ENCODE measurements at places on chromosomes 12 and 14.

GRCh38 chr12:67413577-67413976, 144.4 kb downstream of the CAND1 start:
- H3K27ac ChIP-seq, result no peak overlapping the region
- no peaks in the 10 kb centered on the region for H3K36me3 ChIP-seq
- H3K27me3 ChIP-seq, result no peaks in the 10 kb centered on the region
- H3K4me1 ChIP-seq, result no peaks in the 10 kb centered on the region
- no peak for DNase-seq
- no peak overlapping the region for H3K4me3 ChIP-seq

DNA sequence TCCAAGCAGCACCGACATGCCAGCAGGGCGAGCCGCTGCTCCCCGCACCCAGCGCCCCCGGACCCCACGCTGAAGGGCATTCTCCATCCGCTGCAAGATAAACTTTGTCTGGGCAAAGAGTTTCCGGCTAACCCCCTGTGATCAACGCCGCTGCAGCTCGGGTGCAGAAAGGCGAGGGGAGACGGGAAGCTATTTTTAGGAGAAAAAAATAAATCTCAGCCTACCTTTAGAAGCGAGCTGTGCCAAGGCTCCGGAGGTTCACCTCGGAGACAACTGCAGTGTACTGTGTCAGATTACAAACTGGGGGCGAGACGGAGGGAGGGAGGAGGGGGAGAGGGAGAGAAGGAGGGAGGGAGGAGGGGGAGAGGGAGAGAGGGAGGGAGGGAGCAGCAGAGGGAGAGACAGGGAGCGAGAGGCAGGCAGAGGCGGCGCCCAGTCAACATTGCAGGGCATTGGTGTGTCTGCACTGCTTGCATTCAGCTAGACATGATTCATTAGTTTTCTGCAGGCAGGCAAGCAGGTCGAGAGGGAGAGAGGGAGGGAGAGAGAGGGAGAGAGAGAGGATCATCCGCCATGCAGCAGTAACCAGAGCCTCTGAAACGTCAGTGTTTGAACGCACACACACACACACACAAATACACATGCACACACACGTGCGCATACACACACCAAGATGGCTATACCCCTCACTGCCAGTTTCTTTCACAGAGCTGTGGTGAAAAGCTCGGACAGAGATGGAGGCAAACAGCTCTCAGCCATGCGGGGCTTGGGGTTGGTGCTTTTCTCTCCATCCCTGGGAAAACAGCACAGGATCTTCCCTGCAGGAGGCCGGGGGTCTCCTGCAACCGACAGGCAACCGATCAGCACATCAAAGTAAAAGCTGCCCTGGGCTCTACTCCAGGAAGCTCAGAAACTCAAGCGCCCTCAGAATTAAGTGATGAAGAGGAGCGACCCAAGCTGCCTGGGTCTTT, at the start of gene RIMBP2:
RIMBP2 (minus strand) TSS at position 302 of the 971 bp plus-strand sequence. CDS start 237,286 bp downstream, outside the sequence.
- no peak for DNase-seq
- H3K27me3 ChIP-seq, result peaks cover 58% of the 10 kb centered on the region
- H3K4me1 ChIP-seq, result no peaks in the 10 kb centered on the region
- H3K36me3 ChIP-seq, result no peaks in the 10 kb centered on the region
- no peak within 1 kb of the TSS for H3K27ac ChIP-seq

- no peaks in the 10 kb centered on the region for H3K36me3 ChIP-seq
- H3K27ac ChIP-seq, result no peak overlapping the region
- H3K4me1 ChIP-seq, result no peaks in the 10 kb centered on the region
- no peak for DNase-seq
- H3K27me3 ChIP-seq, result no peaks in the 10 kb centered on the region
These were observed 1003.8 kb downstream of the TMTC2 start for GRCh38 chr12:83690465-83690864.

- no peak overlapping the region for H3K27ac ChIP-seq
- H3K36me3 ChIP-seq, result peaks cover 4% of the 10 kb centered on the region
- no peak for DNase-seq
- no peaks in the 10 kb centered on the region for H3K27me3 ChIP-seq
These were observed 58.8 kb upstream of the AP4S1 start for GRCh38 chr14:30966415-30967363.

DNA sequence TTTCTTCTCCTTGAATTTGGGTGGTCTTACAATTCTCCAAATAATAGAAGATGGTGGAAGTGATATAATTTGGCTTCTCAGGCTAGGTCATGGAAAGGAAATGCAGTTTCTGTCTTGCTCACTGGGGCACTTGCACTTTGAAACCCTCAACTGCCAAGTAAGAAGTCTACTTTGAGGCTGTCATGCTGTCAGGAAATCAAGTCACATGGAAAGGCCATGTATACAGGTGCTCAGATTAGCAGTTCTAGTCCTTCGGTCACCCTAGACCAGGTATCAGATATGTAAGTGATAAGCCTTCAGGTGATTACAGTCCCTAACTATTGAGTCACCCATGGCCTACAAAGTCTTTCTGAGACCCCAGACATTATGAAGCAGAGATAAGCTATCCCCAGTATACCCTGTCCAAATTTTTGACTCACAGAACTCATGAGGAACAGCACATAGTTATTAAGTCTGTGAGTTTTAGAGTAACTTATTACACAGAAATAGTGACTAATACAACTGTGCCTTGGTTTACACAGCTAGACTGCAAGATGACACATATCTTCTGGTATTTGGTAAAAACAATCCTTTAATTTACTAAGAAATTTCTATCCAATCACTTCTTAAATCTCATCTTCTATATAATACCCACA, 26.3 kb upstream of the BBS10 start:
- peaks cover 95% of the 10 kb centered on the region for H3K36me3 ChIP-seq
- H3K27ac ChIP-seq, result no peak overlapping the region
- H3K4me1 ChIP-seq, result no peaks in the 10 kb centered on the region

GRCh38 chr12:1546931-1547640, 47.3 kb downstream of the FBXL14 start:
- H3K27me3 ChIP-seq, result no peaks in the 10 kb centered on the region
- no peak overlapping the region for H3K4me3 ChIP-seq
- H3K36me3 ChIP-seq, result no peaks in the 10 kb centered on the region
- DNase-seq, result no peak
- H3K27ac ChIP-seq, result no peak overlapping the region

DNA sequence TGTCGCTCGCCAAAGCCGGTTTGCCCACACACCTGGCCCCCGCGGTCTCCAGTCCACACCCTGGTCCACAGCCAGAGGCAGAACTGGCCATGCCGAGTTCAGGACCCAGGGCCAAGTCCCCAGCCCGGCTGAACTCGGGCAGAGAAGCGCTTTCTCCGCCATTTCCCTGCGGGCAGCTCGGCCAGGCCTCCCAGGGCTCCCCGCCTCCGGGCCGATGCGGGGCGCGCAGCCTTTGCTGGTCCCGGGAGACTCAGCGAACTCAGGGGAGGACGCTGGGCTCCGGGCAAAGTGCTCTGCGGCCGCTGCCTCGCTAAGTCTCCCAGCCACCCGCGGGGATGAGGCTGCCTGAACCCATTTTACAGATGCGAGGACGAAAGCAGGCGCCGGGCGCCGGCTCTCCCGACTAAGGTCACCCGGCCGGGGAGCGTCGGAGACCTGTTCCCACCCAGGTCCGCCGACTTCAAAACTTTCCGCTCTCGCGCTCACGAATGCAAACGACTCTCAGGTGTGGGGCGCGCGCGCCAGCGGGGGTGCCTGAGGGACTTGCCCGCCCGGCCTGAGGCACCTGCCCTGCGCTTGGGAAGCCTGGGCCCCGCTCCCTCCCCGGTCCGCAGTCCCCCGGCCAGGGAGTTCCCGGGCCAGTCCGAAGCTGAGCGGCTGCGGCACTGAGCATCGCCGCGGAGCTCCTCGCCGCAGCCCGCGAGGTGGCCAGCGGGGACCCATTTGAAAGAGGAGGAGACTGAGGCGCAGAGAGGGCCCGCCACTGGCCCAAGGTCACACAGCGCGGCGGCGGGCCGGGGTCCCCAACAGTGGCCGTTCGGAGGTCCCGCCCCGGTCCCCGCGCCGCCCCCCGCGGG, 627 bp downstream of the TESC start:
- no peaks in the 10 kb centered on the region for H3K27me3 ChIP-seq
- peaks cover 50% of the 10 kb centered on the region for H3K4me1 ChIP-seq
- H3K4me3 ChIP-seq, result peak overlapping the region; percentile 66

GRCh38 chr12:121776190-121777098, 17.0 kb downstream of the RHOF start:
- H3K27me3 ChIP-seq, result no peaks in the 10 kb centered on the region
- no peak overlapping the region for H3K27ac ChIP-seq

DNA sequence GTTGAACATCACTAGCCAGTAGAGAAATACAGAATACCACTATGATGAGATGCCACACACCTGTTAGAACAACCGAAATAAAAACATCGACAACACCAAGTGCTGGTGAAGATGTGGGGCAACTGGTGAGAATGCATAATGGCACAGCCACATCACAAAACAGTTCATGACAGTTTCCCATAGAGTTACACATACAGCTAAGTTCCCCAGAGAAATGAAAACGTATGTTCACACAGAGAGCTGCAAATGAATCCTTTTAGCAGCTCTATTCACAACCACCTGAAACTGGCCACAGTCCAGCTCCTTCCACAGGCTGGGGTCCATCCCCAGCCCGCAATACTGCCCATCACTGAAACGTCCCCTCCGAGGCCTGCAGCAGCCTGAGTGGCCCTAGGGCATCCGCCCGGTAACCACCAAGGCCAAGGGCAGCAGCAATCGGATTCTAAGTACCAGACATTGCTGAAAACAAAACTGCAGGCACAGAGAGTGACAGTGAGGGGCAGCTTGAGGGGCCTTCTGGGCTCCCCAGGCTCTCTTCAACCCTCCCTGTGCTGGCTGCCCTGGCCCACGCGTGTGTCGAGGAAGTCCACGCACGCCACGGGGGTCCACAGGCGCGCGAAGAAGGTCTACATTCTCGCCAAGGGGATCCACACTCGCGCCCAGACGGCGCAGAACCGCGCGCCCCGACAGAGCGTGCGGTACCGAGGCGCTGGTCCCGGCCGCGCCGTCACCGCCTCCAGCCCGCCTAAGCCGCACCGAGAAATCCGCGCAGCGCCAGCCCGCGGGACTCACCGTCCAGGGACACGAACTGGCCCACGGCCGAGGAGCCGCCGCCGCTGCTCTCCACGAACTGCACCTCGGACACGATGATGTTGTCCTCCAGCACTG, 903 bp downstream of the BRF1 start:
- H3K27ac ChIP-seq, result peak overlapping the region; percentile 56
- H3K36me3 ChIP-seq, result no peaks in the 10 kb centered on the region
- H3K27me3 ChIP-seq, result no peaks in the 10 kb centered on the region
- peaks cover 35% of the 10 kb centered on the region for H3K4me1 ChIP-seq

DNA sequence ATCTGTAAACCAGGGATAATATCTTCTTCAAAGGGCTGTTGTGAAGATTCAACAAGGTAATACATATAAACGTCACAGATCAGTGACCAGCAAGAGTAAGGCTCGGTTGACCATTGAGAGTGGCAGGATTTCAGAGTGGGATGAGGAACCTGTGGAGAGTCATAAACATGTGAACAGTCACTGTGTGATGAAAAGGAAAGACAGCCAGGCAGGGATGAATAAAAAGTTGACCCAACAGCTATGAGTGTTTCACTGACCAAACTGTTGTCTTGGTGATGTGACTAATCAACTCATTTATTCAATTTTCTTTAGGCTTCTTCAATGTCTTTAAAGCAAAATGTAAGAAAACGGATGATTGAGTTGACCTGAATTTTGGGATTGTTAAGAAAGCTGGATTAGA, 8.6 kb upstream of the FRMD6 start:
- H3K36me3 ChIP-seq, result no peaks in the 10 kb centered on the region
- H3K4me3 ChIP-seq, result no peak overlapping the region
- H3K27ac ChIP-seq, result no peak overlapping the region
- no peaks in the 10 kb centered on the region for H3K4me1 ChIP-seq
- no peak for DNase-seq

DNA sequence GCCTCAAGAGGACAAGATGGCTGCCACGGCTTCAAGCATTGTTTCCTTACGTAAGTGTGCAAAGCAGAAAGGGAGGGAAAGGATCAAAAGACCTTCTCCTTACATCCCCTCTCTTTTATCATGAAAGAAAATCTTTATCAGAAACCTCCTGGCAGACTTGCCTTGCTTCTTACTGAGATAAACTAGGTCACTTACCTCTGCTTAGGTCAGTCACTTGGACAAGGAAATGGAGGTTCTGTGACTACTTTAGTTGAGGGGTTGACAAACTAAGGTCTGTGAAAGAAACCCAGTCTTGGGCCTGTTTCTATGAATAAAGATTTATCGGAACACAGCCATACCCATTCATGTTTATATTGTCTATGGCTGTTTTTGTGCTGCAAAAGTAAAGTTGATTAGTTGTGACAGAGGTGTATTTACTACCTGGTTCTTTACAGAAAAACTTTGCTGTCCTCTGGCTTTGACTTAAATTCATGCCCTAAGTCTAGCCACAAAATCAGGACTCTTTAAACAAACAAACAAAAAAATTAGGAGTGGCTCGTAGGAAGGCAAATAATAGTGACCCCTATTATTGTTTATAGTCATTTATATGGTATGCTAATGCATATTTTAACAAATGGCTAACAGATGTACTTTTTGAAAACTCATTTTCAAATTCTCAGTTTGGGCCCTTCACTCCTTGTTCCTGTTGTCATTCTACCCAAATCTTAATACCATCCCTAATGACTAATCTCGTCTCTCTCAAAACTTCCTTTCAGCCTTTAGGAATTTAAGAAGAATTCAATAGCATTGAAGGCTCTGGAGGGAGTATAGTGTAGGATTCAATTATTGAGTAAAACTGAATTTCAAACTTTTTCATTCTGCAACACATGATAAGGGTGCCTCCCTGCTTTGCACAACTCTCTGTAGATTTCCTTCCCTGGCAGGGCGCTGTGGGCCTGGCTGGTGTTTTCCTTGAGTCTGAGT, 42.0 kb upstream of the ATP2B1 start:
- H3K4me3 ChIP-seq, result no peak overlapping the region
- DNase-seq, result no peak
- no peaks in the 10 kb centered on the region for H3K36me3 ChIP-seq
- peaks cover 9% of the 10 kb centered on the region for H3K4me1 ChIP-seq

DNA sequence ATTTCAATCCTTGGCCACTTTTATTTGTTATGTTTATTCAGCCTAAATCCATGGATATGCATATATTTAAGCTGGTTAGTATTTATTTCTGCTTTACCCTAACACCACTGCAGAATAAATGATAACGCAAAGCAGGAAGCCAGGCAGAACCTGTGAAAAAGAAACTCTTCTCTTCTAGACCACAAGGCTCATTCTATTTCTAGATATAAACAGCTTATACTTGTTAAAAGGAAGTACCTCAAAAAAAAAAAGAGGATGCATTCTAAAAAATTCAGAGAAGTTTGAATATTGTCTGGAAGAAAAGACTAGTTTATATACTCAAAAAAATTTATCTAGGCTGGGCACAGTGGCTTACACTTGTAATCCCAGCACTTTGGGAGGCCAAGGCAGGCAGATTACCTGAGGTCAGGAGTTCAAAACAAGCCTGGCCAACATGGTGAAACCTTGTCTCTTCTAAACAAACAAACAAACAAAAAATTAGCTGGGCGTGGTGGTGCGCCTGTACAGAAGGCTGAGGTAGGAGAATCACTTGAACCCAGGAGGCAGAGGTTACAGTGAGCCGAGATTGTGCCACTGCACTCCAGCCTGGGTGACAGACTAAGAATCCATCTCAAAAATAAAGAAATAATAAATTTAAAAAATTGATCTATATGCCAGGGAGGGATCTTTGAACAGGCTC, 55.8 kb downstream of the GALNT4 start:
- no peak overlapping the region for H3K4me3 ChIP-seq
- no peaks in the 10 kb centered on the region for H3K27me3 ChIP-seq
- DNase-seq, result no peak
- no peak overlapping the region for H3K27ac ChIP-seq
- no peaks in the 10 kb centered on the region for H3K36me3 ChIP-seq

- no peaks in the 10 kb centered on the region for H3K27me3 ChIP-seq
- no peaks in the 10 kb centered on the region for H3K4me1 ChIP-seq
- no peak overlapping the region for H3K4me3 ChIP-seq
- no peak overlapping the region for H3K27ac ChIP-seq
- H3K36me3 ChIP-seq, result no peaks in the 10 kb centered on the region
These were observed 44.7 kb downstream of the TMEM117 start for GRCh38 chr12:43880547-43880946.
